SW 1271 (cell line): ENCODE measurements at places on chromosomes 11 and 22.

- DNase-seq: no peak
These were observed 27.7 kb upstream of the WNT11 start for GRCh38 chr11:76234021-76234415.

- DNase-seq: no peak
These were observed 13.6 kb downstream of the NPTXR start for GRCh38 chr22:38830026-38830844.

GRCh38 chr11:21464601-21465193 lies 728.2 kb upstream of the ANO5 start:
- DNase-seq: no peak

GRCh38 chr11:113806406-113806805 lies 26.8 kb downstream of the CLDN25 start:
- DNase-seq: no peak

- no peak for DNase-seq
These were observed 21.3 kb downstream of the SIK2 start for GRCh38 chr11:111623527-111624030.

GRCh38 chr11:100632941-100633452 lies 54.1 kb upstream of the ARHGAP42 start:
- DNase-seq: no peak

- no peak for DNase-seq
These were observed 44.0 kb downstream of the SMIM38 start for GRCh38 chr11:69199583-69200315.

GRCh38 chr11:40384991-40385390 lies 1074.5 kb downstream of the LRRC4C start:
- DNase-seq: no peak

DNA sequence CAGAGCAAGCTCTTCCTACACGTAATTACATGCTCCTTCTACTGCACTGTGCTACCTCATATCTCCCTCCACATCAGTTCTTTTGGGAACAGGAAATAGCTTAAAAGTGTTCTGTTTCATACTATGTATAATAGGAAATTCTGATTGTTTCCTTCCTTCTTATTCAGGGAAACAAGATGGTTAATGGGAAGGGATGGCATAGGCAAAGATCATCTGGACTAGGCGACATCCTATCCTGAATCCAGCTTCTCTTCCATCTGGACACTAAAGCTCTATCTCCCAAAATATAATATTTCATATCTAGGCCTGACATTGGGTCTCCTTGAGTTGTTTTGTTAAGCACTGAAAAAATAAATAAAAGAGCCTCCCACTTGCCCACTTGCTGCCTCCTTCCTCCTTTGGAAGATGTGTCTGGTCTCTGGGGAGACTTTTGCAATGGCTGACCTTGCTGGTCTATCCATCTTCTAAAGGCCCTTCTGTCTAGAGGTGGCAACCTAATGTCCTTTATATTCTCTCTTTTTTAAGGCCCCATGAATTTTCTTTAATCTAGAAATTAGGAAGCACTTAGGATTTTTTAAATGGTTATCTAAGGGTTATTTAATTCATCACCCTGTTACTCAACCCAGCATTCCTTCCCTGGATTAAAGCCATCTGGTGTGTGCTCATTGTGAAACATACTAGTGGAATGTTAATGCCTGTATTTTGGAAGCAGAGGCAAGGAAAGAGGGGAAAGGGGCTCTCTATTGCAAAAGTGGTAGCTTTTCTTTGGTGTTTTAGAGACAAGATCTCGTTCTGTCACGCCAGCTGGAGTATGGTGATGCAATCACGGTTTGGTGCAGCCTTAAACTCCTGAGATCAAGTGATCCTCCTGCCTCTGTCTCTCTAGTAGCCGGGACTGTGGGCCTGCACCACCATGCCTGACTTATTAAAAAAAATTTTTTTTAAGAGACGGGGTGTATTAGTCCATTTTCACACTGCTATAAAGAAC lies 20.6 kb downstream of the CLMP start:
- DNase-seq: no peak

DNA sequence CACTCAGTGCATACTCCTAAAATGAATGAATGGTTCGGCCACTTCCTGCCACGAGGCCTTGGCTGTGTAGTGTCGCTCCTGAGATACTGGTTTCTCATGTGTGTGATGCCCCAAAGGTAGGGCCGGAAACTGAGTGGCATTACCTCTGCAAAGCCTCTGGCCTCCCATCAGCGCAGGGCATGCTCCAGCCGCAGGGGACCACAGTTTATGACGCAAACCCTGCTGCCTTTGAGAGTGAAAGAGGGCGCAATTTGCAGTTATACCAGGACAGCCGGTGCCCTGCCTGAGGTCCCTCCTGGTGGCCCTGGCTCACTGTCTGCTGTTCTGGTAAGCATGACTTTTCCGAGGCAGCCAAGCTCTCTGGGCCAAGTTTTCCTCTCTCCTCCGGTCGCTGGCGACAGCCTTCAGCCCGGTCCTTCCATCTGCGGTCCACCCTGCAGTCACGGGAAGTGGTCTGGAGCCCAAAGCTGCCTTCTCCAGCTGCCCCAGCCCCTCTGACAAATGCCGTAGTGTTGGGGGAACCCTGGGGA lies 2.4 kb upstream of the FGF3 start:
- DNase-seq: no peak

DNA sequence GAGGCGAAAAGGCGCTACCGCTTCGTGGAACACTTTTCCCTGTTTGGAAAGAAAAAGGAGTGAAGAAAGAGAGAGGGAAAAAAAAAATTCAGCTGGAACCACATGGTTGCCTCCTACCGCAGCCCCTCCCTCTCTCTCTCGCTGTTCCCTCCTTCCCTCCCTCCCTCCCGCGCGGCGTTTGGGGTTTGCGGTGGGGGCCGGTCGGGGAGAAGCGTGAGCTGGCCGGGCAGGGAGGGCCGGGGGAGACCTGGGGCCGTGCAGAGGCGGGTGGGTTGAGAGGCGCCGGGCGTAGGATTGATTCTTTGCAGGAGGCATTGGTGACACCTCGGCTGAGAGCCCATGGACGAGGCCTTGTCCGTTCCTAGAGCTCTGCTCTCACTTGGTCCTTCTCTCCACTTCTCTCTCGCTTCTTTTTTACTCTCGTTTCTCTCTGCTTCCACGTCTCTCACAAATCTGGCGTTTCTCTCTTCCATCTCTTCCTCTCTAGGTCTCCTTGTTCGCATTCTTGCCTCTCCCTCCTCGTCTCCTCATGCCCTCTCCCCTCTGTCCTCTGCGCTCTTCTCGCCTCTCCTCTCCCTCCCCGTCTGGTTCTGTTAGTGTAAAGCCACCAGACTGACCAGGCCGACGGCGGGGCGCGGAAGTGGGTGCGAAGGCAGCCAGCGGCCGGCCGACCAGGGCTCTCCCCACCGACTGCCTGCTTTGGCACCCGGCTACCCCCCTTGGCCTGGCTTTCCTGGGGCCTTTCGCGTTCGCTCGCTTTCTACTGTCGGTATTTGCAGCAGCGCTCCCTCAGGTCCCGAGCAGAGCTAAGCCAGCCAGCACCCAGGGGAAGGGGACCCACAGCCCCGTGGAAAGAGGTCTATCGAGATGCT lies at the start of gene CLMP:
Gene CLMP, minus strand, starts transcription at position 61 of the 872 bp plus-strand sequence. CDS start 308 bp downstream, outside the sequence.
- DNase-seq: no peak

- DNase-seq: peak; percentile 92
These were observed 12.2 kb upstream of the CDC42BPG start for GRCh38 chr11:64856382-64857227.
